Activated T-cell treated with anti-CD3 and anti-CD28 coated beads for 1 hour (primary cell): ENCODE measurements at places on chromosomes 7 and 10.

GRCh38 chr10:59047180-59047579, 129.3 kb upstream of the PHYHIPL start:
- no peak for DNase-seq

- no peak for DNase-seq
Measured at GRCh38 chr10:96889415-96890171, 57.5 kb downstream of the LCOR start.

GRCh38 chr10:105181626-105182025, 540.5 kb downstream of the SORCS3 start:
- no peak for DNase-seq

- no peak for DNase-seq
Measured at GRCh38 chr7:133255486-133255885, 2.6 kb downstream of the EXOC4 start.

- no peak for DNase-seq
Measured at GRCh38 chr10:112490545-112490944, 43.5 kb downstream of the VTI1A start.
